Right ventricle myocardium inferior (tissue), 1 donor: ENCODE measurements at places on chromosomes 3 and 15. TPM values are rescaled to one million over a fixed set of nuclear protein-coding genes. Genes with fewer than 3 reads are reported as not detected.

The CCR5 gene
- total RNA-seq, result 0.49 TPM

The SLC25A20 gene
- total RNA-seq, result 130 TPM

The SH3GL3 gene
- not detected for total RNA-seq

The IL17RB gene
- total RNA-seq, result 3.2 TPM

The CHRM5 gene
- total RNA-seq, result not detected

The ISL2 gene
- total RNA-seq, result not detected

The SLC24A5 gene
- not detected for total RNA-seq

The GOLGA8J gene
- 0.16 TPM for total RNA-seq

The SLCO3A1 gene
- total RNA-seq, result 45.9 TPM

The TBC1D2B gene
- 12.2 TPM for total RNA-seq

The ANKRD63 gene
- total RNA-seq, result 0.92 TPM

The FES gene
- total RNA-seq, result 19.3 TPM
